ENCODE measurements at places on chromosomes 16 and 17.

- no peak for DNase-seq
Measured at GRCh38 chr17:21286909-21287702, 2.6 kb downstream of the MAP2K3 start.

DNA sequence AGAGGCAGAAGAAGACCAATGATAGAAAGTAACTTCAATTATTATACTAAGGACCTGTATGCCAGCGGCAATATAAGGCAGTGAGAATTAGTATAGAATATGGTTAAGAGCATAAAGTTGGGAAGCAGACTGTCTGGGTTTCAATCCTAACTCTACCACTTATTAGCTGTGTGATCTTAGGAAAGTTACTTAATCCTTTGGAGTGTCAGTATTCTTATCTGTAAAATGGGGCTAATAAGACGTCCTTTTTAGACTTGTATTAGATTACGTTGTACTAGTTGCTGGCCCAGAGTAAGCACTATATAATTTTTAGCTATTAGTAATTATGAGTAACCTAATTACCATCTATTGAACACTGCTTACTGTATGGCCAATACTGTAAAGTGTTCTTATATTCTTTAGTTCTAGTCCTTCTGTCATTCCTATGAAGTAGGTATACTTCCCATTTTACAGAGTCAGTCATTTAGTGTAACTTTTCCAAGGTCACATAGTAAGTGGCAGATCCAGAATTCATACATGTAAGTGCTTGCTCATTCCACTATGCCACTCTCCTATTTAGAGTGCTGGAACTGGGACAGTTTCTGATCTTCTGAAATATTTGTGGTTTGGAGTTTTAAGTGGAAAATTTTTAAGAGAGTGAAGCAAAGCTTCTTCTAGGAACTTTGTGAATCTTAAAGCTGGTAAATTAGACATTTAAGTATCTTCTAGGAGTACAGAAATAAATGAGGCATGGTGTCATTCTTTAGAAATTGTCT lies 22.5 kb downstream of the HEATR9 start:
- DNase-seq: no peak

DNA sequence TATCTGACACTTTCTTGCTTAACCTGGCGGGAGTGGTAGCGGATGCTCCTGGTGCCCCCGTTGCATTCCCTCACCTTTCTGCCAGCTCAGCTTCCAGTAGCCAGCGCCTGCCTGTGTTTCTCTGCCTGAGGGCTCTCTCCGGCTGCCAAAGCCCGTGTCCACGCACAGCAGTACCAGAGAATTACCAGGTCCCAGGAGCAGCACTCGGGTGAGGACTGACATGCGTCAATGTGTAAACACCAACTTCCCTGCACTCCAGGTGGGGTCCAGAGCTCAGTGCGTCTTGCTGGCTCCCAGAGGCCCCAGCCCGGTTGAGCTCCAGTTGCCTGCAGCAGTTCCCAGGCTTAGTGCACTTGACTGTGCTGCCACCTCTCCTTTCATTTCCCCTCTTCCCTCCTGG lies 54.8 kb downstream of the CDH13 start:
- no peak for DNase-seq

GRCh38 chr17:50787106-50787505 lies 19.8 kb upstream of the ANKRD40CL start:
- no peak for DNase-seq

DNA sequence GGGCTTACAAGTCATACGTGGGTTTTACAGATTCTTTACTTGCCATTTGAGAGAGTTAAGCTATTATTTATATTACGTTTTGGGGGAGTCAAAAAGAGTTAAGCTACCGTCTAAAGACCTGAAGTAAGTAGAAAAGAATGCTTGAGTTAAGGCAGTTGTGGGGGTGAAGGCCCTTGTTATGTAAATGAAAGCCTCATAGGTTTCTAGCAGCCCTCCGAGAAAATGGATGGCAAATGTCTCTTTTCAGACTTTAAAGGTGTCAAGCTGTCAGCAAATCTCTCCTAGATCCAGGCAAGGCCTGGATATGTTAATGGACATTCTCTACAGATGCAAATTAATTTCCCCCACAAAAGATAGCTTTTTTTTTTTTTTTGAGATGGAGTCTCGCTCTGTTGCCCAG lies 7.2 kb upstream of the EIF4A3 start:
- DNase-seq: no peak

DNA sequence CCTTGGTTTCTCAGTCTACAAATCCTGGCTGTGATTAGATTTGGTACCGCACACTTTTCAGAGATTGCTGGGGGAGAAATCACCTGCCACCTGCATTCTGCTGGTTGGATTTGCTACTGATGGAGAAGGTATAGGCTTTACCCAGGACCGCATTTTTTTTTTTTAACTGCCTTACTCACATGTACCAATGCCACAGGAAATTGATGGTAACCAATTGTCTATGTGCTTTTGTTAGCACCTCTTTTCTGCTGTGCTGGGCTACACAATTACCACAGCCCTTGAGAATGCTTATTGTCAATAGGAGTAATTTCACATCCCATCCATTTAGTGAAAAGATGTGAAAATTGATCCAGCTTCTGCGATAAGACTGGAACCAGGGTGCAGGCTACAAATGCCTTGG lies 74.4 kb upstream of the TANC2 start:
- no peak for DNase-seq

All from globus pallidus (tissue), 1 donor.